ENCODE measurements at places on chromosomes 3 and 15. TPM values are rescaled to one million over a fixed set of nuclear protein-coding genes. Genes with fewer than 3 reads are reported as not detected.
A peak's percentile ranks its signal among the peaks of the same experiment; 100 is the strongest.

- no peak for DNase-seq
Observed at GRCh38 chr3:174060431-174060830, 662.9 kb downstream of the NLGN1 start.

DNA sequence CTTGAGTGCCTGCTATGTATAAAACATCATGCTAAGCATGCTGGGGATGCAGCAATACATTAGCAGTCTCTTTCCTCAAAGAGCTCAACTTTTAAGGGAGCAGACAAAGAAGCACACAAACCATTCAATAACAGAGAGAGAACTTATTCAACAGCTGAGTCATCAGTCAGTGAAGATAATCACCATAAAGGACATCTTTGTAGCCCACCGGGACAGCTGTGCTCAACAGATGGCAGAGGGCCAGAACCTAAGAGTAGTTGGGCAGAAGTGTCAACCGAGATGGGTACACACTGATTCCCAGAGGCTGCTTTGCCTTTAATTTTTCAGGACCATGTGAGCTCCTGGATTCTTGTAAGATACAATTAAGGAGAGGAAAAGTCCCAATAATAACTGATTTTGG lies 4.2 kb upstream of the RAB8B start:
- DNase-seq = no peak

- peak; percentile 38 for DNase-seq
Observed at GRCh38 chr15:89647191-89647851, 7.9 kb downstream of the KIF7 start.

GRCh38 chr15:67210555-67211168 lies 43.8 kb downstream of the AAGAB start:
- DNase-seq = no peak

DNA sequence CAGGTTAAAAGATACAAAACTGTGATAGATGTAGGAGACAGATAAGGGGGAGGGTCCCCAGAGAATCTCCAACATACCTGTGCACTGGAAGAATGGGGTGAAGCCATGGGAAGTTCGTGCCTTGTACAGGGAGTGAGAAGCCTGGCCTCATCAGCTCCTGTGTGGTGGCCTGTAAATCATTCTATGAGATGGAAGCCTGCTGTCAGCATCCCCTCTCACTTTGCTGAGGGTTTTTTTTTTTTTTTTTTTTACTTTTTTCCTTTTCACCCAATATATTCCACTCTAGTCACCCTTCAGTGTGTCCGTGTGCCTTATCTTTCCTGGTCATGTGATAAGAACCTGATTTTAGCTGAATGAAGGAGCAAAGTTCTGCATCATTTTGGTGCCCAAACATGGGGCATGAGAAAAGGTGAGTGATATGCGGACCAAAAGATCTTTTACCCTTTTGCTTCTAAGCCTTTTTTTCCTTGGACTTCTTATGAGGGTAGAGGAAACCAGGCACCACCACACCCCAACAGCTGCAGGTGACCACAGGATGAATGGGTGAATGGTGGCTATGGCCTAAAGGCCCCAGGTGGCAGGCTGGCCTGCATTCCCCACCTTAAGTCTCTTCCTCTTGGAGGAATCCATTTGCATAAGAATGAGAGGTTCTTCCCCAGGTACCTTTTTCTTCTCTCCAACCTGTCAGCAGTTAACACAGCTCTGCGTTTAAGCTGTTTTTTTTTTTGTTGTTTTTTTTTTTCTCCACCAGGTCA lies 1345.0 kb downstream of the NSUN3 start:
- no peak for DNase-seq

Gene MORC1
- total RNA-seq = not detected

Gene WDR72
- total RNA-seq = not detected

Gene PLCH1
- not detected for total RNA-seq

All from IMR-90 (cell line).